Activated CD8-positive, alpha-beta memory T cell treated with anti-CD3 and anti-CD28 coated beads for 1 hour (primary cell): ENCODE measurements at places on chromosomes 2 and 18.
A peak's percentile ranks its signal among the peaks of the same experiment; 100 is the strongest.

DNA sequence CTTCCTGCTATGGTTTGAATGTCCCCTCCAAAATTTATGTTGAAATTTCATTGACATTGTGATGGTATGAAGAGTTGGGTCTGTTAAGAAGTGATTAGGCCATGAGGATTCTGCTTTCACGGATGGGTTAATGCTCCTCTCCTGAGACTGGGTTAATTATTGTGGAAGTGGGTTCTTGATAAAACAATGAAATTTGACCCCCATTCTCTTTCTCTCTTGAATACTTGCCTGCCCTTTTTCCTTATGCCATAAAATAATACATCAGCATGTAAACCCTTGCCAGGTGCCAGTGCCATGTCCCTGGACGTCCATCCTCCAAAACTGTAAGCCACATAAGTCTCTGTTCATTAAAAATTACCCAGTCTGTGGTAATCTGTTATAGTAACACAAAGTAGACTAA, 352.8 kb downstream of the LRRTM4 start:
- no peak for DNase-seq

- DNase-seq, result no peak
Measured at GRCh38 chr2:144509879-144510221, 10.1 kb downstream of the ZEB2 start.

DNA sequence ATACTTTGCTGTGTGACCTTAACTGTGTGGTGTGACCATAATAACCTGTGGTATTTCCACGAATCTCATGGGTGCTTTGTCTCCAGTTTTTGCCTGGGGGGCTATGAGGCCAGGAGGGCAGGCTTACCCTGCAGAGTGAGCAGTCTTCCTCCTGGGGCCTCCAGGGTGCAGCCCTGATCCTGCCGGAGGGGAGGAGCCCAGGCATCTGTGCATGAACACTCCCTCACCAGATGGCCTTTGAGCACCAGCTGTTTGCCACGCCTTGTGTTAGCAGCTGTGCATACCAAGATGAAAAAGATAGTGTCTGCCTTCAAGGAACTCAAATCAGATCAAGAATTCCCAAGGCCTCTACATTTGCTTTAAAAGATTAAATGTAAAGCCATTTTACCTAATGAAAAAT, 75.0 kb upstream of the RBM44 start:
- no peak for DNase-seq

DNA sequence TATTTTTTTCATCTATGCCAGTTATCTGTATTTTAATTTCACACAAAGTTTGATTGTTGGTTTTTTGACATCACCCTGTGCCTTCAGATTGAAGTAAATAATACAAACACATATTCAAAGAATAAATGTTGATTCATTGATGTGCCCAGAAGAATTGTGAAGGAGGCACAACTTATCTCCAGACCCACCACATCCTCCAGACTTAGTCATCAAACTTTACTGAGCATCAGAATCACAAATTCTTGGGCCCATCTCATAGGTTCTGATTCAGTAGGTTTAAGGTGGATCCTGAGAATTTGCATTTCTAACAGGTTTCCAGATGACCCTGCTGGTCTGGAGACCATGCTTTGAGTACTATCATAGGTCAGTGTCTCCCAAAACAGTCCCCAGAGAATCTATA, 82.8 kb upstream of the PIK3C3 start:
- no peak for DNase-seq

DNA sequence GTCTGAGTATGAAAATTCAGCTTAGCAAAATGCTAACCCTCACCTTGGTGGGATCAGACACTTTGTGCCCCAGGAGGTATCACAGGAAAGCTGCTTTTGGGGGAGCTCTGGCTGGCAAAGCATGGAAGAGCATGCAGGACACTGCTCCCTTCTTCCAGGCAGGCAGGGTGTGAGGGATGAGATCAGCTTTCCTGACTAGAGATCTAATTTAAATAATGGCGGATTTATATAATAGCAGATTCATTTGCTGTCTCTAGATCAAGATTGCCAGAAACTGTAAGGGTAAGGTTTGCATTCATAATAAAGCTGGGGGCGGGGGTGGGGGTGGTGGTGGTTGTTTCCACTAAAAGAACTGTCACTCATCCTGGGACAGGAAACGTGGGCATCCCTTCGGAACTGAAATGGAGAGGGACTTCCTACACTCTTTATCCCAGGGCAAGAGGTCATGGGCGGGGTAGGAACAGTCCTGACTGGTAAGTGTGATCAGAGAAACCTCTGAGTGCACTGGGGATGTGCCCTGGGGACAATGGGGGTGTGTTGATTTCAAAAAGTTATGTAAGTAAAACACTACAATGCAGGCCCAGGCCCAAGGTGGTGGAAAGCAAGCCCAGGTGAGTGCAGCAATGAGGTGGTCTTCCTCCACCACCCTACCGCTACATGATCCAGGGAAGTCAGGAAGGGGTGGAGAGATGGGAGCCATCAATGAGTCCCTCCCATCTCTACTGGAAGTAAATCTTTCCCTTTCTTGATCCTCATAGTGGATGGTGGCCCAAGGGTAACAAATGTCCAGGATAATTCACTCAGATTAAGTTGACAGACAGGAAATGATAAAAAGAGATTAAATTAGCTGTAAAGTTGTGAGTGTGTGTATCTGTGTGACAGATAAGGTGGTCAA, 171.4 kb upstream of the SERPINE2 start:
- DNase-seq, result no peak

DNA sequence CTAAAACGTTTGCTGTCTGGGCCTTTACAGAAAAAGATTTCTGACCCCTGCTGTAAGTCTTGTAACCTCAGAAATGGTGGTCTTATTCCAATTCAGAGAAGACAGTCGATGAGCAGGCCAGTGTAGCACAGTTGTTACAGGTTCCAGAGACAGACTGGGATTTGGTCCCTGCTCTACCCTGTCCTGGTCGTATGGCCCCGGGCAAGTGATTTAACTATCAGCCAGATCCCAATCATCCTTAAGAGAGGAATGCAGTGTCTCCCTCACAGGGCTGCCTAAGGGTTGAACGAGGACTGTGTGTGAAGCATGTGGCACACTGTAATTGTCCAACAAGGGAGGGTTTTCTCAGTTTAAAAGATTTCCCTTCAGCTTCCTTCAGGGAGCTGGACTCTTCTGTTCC, 47.2 kb downstream of the HK2 start:
- DNase-seq, result no peak

GRCh38 chr2:111100765-111101162, 19.9 kb upstream of the BCL2L11 start:
- no peak for DNase-seq

GRCh38 chr2:164625378-164625971, 4.2 kb upstream of the GRB14 start:
- no peak for DNase-seq

- no peak for DNase-seq
Measured at GRCh38 chr2:54722641-54723040, 821 bp upstream of the EML6 start.

DNA sequence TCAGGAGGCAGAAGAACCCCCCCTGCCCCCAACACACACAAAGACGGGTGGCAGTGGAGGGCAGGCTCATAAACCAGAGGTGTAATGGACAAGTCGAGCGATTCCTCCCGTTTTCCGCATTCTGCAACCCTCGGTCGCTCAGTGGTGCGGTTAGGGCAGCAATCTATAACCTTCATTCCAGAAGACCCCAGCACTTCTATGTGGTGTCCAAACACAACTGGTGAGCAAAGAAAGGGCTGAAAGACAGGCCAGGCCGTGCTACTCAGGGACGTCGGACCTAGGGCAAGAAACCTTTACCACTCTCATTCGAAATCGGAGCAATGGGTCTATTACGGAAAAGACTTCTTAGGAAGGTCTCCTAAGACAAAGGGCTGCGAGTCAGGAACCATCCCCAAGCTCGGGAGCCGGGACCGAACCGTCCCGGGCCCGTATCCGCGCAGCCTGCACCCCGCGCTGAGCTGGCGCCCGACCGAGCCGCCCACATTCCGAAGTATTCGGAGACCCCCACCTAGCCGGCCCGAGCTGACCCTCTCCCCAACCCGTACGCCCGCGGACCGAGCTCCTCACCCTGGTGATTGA, 568 bp downstream of the ARL5A start:
- no peak for DNase-seq

GRCh38 chr18:79524181-79525078, 128.7 kb downstream of the NFATC1 start:
- peak; percentile 33 for DNase-seq
